Cardiac septum (tissue), 1 donor: ENCODE measurements at places on chromosomes 11 and 22. TPM values are rescaled to one million over a fixed set of nuclear protein-coding genes. Genes with fewer than 3 reads are reported as not detected.

DNA sequence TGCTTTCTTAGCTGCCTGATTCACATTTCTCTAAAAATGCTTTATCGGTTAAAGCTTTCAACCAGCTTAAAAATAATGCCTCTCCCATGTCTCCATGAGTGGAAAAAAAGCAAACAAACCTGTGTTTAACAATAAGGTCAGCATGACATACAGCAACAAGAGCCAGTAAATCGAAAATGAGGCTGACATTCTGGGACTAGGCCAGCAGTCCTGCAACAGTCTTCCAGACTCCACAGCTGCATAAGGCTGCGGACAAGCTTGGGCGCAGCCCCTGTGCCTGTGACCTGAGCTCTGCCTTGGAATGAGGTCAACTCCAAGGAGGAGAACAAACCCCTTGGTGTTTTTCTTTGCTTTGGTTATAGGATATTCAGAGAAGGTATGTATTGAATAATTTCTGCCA, 95.5 kb downstream of the PGR start:
- peak; percentile 78 for DNase-seq

DNA sequence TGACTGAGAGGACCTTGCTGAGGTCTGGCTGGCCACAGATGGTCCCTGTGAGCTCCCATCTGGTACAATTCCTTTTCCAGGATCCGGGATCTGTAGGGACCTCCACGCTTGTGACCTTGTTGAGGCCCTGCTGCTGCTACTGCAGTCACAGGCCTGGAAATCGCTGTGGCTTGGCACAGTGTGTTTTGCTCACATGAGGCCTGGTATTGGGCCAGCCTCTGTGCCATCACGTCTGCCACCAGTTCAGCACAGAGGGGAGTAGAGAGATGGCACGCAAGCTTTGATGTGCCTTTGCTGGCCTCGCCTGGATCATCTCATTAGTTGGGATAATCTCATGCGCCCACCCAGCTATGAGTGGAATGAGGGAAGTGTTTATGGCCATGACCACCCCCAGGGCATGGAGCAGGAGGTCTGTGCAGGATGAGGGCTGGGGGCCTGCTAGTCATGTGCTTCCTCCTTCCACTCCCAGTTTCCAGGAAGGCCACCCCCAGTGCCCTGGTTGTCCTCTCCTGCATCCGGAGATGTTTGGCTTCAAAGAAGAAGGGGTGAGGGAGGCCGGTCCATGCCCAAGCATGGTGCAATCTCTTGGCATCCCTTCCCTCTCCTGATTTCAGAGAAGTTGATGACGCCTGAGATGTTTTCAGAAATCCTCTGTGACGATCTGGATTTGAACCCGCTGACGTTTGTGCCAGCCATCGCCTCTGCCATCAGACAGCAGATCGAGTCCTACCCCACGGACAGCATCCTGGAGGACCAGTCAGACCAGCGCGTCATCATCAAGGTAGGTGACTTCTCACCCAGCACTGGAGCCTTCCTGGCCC, 22.4 kb downstream of the DERL3 start:
- no peak for DNase-seq

- DNase-seq, result no peak
Observed at GRCh38 chr11:3050386-3051195, 6.6 kb downstream of the CARS1 start.

DNA sequence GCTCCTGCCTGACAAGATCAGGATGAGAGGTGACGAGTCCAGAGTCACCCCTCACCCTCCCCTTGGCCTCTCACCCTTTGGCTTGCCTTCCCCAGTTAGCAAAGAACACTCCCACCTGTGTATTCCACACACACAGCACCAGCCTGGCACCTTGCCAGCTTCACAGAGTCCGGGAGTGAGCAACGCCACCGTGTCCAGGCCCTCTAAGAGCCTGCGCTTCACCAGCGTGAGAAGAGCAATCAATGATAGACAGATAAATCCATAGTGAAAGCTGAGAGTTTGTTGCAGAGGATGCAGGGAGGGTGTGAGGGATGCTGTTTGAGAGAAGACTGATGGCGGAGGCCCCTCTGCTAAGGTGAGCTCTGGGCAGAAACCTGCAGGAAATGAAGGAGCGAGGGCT, 404.5 kb downstream of the LARGE1 start:
- DNase-seq, result no peak

DNA sequence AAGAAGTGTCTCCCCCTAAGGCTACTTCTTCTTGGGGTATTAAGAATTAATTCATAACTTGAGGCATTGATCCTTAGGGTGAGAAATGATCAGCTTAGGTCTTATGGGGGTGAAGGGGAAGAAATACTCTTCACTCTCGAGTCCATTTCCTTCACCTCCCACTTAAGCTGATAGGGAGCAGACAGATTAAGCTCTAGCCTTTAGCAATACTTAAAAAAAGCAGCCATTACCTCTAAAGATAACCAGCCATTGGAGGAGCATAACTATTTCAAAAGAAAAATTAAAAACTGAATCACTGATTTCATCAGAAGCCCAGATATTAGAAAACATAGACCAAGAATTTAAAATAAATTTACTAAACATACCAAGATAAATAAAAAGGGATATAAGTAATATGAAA, 60.5 kb downstream of the ENTHD1 start:
- no peak for DNase-seq

DNA sequence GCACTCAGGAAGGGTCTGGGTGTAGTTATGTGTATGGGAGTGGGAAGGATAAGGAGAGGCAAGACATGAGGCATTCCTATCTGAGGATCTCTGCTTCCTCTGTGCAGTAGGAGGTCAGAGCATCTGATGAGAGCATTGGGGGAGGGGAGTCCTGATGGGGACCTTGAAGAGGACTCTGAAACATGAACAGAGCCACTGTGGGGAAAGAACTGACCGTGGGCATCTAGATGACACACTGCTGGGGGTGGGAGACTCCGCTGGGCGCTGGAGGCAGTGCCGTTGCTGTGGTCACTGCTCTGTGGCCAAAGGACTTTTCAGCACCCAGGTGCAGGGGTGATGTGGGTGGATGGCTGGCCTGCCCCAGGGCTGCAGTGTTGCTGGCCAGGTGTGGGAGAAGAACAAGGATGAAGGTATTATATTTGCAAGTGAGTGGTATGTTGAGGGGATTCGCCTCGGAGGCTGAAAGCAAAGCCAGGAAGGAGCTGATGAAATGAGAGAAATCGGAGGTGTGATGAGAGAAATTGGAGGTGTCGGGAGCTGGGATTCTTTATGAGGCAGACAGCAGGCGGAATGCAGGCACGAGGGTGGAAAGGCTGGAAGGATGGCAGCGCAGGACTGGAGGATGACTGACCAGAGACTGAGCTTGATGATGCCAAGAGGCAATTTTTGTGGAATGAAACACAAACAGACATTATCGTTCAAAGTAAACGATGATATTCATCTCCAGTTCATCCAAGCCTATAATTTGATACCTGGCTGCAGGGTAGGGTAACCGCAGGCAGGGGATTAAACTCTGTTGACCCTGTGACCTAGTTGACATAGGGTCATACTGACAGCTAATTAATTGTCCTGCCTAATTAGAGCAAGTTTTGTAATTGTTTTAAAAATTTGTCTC, 19.4 kb upstream of the TMPRSS4 start:
- DNase-seq, result peak; percentile 29

- no peak for DNase-seq
Observed at GRCh38 chr22:20111045-20111688, 4.7 kb upstream of the RANBP1 start.

DNA sequence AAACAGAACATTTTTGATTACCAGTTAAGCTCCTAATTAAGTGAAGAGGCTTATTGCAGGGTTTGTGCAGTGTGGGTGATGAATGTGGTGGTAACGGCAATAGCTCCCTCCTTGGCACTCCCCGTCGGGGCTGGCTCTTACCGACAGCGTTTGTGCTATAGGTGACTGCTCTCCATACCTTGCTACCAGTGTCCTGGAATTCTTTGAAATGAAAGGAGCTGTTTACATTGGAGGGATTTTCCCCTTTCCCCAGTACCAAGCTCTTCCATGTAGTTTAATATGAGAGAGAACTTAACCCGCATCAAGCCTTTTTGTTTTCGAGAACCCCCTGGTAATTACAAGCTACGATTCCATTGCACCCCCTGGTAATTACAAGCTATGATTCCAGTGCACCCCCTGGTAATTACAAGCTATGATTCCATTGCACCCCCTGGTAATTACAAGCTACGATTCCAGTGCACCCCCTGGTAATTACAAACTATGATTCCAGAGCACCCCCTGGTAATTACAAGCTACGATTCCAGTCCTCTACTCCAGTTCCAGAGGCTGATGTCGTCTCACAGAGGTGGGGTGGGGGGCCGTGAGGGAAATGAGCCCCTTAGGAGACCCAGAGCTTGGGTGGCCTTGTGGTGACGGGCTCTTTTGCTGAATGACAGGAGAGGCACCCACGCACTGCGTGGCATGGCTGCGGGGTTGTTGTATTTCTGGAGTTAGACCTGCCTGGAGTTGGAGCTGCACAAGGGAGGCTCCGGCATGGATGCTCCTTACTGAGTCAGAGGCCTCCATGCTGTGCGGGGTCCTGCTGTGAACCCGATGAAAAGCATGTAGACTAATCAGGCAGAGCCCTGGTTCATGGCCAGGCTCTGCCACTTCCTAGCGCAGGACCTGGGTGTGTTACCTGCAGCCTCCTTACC, 205.3 kb downstream of the TBC1D22A start:
- DNase-seq, result no peak

DNA sequence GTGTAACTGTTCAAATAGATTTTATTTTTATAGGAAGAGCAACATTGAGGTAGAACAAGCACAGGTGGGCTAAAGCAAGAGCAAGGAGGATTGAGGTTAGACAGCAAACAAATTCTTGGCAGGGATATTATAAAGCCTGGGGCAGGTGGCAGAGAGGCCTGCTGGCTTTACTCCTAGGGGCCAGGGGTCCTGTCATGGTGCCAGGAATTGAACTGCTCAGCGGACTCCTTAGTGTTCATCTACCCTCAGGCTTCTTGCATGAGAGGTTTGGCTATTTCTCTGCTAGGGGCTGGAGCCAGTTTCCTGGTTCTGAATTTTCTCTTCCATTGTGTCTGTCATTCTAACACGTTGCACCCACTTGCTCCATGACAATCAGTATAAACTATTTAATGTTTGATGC, 217.2 kb upstream of the NCAM1 start:
- no peak for DNase-seq

DNA sequence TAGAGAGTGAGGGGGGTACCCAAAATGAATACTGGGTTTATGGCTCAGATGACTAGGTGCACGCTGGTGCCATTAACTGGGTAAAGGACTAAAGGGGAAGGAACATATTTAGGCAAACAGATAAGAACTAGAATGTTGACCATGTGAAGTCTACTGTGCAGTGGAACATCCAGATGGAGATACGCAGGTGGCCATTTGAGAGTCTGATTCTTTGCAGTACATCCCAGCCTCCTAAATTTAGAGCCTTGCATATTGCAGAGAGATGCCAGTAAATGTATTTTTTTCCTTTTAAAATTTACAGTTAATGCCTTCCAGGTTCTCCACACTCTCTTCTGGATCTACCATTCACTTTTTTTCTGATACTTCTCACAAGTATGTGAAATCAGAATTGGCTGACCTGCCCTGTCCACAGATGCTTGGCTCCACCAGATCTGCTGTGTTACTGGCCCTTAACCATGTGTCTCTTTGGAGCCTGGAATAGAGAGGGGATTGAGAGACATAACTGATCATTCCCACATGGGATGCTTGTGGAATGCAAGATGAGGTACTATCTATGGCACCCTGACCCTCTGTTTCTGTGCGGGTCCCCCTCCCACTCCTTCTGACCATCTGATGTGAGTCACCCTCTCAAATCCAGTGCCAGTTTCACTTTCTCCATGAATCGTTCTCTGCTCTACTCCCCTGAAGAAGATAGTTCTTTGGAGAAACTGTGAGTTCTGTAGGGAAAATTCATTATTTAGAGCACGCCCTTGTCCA, 77.0 kb upstream of the NCAM1 start:
- DNase-seq, result no peak

GRCh38 chr11:112525270-112525669, 264.6 kb upstream of the PLET1 start:
- no peak for DNase-seq

GRCh38 chr11:79371152-79371551, 69.7 kb downstream of the TENM4 start:
- no peak for DNase-seq

DNA sequence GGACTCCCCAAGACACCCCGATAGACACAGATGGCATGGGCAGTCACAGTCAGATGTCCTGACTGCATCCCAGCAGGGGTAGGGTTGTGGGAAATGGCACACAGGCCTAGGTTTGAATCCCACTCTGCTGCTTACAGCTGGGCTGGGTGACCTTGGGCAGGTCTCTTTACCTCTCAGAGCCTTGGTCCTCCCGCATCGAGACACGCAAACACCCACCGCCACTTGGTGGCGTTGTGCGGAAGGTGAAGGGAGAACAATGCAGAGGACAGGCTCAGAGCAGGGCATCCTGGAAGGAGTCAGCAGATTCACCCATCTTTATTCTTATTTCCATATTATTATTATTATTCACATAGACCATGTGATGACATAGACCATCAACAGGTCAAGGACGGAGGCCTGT, 140.5 kb downstream of the MIAT start:
- no peak for DNase-seq

GRCh38 chr11:105937331-105937730, 84.7 kb downstream of the MSANTD4 start:
- DNase-seq, result no peak

- DNase-seq, result no peak
Observed at GRCh38 chr11:90774727-90775566, 552.1 kb upstream of the CHORDC1 start.

DNA sequence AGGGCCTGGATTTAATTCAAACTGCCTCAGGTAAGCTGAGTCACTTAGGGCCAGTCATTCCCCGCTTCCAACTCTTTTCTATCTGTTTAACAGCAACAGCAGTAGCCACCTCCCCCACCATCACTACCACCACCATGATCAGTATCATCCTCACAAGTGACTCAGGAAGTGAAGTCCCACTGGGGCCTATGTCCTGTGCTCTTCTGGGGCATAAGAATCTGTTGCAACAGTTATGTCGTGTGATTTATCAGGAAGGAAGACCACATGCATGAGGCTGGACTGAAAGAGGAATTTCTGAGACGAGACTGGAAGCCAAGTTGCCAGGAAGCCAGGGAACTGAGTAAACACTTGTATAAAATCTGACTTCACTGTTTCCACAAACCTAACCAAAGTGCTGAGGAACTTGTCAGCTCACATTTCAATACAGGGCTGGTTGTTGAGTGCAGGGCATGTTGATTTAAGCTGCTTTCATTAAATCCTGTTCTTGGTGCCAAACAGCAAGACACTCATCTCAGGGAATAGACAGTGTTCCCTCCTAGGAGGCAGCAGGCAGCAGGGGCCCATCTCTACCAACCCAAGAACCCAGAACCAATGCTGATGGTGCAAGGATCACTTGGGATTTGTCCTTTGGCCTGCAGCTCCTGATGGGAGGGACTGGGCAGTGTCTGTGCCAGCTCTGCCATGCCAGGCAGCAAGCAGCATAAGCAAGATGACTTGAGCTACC, 226.7 kb upstream of the NARS2 start:
- no peak for DNase-seq

LRRC51 gene
- total RNA-seq, result 4.2 TPM

DERL3 gene
- 2.2 TPM for total RNA-seq

TENM4 gene
- total RNA-seq, result 3.4 TPM

PHOX2A gene
- not detected for total RNA-seq

UCP2 gene
- 12.0 TPM for total RNA-seq

ISX gene
- not detected for total RNA-seq

CDC45 gene
- total RNA-seq, result not detected

APOA1 gene
- 47.2 TPM for total RNA-seq

NXPE1 gene
- total RNA-seq, result 0.11 TPM

CECR2 gene
- total RNA-seq, result 4.9 TPM

OR2AG2 gene
- not detected for total RNA-seq
